ENCODE measurements at places on chromosomes 13 and 19.
A peak's percentile ranks its signal among the peaks of the same experiment; 100 is the strongest.

GRCh38 chr13:36907266-36907665, 12.8 kb downstream of the SMAD9 start:
- no peak for DNase-seq

DNA sequence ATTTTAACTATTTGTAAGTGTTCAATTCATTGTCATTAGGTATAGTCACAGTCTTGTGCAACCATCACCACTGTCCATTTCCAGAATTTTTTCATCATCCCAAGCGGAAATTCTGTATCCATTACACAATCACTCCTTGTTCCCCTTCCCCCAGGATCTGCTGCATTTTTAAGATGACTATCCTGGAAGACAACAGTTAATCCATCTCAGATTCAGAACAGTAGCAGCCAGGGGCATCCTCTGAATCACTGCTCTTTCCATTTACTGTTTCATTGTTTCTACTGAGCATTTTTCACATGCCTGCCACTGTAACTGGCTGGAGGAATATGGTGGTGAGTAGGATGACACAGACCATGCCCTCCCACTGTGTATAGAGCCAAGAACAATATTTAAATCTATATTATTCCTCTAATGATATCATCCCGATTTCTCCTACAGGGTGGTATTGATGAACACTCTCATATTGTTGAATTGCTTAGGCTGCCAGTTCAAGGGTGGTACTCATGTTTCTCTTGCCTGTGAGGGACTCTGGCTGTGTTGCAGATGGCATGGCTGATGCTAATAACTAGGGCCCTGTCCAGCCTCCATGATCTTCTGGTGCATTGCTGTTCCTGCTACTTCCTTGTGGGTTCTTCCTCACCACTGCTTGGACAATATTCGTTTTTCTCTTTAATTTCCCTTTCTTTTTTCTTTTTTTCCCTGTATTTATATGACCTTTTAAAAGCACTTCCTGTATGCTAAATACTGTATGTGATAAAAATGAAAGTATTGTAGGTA, 59.0 kb downstream of the WDFY2 start:
- no peak for DNase-seq

GRCh38 chr13:21413013-21413412, 46.1 kb downstream of the ZDHHC20 start:
- DNase-seq: no peak

DNA sequence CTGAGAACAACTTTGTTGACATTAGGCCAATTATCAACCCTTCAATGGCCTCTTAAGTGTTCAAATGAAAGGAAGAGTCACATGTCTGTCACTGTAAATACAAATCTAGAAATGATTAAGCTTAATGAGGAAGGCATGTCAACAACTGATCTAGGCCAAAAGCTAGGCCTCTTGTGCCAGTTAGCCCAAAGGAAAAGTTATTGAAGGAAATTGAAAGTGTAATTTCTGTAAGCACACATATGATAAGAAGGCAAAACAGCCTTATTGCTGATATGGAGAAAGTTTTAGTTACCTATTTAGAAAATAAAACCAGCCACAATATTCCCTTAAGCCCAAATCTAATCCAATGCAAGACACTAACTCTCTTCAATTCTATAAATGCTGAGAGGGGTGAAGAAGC, 604.7 kb downstream of the SLITRK6 start:
- no peak for DNase-seq

DNA sequence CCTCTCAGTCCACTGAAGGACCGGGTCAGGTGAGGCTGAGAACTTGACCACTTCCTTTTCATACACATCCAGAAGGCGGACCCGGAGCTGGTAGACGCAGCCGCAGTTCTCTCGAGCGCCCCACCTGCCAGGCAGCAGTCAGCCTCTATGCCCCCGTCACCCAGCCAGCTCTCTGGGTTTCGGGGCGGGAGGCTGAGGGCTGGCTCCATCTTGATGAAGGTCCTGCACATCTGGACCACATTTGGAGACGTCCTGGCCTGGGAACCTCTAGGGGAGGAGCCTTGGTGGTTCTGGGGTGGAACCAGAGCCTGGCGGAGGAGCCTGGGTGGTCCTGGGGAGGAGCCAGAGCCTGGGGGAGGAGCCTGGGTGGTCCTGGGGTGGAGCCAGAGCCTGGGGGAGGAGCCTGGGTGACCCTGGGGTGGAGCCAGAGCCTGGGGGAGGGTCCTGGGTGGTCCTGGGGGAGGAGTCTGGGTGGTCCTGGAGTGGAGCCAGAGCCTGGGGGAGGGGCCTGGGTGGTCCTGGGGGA, 14.3 kb downstream of the MRPS12 start:
- DNase-seq: no peak

GRCh38 chr13:24263632-24264031, 45.7 kb upstream of the C1QTNF9 start:
- DNase-seq: no peak

DNA sequence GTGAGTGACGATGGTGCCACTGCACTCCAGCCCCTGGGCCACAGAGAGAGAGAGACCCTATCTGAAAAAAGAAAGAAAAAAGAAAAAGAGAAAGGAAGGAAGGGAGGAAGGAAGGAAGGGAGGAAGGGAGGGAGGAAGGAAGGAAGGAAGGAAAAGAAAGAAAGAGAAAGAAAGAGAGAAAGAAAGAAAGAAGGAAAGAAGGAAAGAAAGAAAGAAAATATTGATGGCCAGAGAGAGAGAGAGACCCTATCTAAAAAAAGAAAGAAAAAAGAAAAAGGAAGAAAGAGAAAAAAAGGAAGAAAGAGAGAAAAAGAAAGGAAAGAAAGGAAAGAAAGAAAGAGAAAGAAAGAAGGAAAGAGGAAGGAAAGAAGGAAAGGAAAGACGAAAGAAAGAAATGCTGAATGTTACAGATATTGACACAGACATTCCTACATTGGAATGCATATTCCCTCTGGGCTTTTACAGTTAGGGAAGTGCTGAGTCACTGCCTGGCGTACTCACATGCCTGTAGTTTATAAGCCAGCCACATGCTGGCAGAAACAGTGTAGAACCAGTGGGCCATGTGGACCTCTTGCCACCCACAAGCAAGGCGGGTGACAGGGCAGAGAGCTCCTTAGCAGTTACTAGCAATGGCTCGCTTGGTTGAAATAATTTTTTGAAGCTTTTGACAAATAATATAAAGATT, 34.6 kb upstream of the SLC46A3 start:
- peak; percentile 48 for DNase-seq

- no peak for DNase-seq
These were observed 193.3 kb downstream of the KATNAL1 start for GRCh38 chr13:30113983-30114570.

- DNase-seq: no peak
These were observed 7.4 kb upstream of the CDX2 start for GRCh38 chr13:27976362-27977091.

DNA sequence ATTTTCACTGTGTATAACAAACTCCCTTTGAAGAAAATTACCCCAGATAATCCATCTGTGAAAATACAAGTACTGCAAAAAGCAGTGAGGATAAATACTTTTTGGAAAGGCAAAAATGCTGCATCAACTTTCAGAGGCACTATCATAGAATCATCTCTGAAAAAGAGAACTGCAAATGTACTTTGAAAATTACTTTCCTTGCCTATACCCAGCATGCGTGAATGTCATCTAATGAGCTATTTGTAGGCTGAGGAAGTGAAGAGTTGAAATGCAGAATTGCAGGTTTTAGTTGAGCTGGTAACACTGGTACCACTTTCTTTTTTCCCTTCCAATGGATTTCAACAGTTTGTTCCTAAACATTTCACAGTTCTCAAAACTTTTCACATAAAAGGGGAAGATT, 196.7 kb downstream of the TBC1D4 start:
- no peak for DNase-seq

DNA sequence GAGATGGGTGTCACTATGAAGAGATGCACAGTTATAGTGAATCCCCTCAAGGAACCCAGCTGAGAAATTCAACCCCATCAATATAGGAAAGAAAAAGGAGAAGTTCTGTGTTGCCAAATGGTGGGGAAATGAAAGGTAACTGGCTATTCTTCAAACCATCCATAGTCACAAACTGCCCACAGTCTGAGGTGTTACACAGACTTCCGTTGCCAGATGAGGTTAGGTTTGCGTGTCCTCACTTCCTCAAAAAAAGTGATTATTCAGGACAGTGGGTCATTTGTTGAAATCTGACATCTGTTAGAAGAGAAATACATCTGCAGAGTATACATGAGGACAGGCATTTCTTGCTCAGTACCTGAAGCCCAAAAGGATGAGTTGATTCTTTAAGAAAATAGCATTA, 9.0 kb downstream of the SIGLEC5 start:
- no peak for DNase-seq

DNA sequence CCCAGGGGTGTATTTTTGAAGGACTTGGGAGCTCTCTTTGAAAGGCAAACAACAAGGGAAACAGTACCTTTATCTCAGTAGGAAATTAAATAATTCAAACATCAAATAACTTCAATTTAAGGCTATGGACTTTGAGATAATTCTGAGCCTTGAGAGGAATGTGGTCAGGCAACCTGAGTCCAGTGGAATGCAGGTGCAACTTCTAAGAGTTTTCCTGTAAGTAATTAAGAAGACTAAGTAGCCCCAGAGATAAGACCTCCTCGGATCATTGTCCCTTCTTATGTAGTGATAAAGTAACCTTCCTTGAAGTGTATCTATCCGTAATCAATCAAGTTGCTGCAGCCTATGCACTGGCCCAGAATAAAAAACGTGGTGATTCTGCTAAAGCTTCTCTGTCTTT, 29.2 kb downstream of the ZNF701 start:
- no peak for DNase-seq

GRCh38 chr13:114027046-114027715, 53.3 kb upstream of the C13orf46 start:
- no peak for DNase-seq

- DNase-seq: no peak
These were observed 12.1 kb downstream of the C19orf12 start for GRCh38 chr19:29702963-29703320.

DNA sequence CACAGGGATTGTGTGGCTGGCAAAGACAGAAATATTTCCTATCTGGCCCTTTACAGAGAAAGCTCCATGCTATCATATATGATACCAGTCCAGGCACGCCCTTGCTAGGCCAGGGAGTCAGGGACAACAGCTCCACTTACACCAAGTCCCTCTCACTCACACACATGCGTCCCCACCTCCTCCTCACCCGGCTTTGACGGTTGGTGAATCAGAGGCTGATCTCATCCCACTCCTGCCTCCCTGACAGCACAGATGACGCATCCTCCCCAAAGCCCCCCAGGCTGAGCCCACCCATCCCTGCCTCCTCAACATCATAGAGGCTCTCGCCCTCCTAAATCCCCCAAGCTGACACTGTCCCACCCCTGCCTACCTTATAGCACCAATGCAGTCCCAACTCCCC, 62.7 kb downstream of the F2RL3 start:
- no peak for DNase-seq

DNA sequence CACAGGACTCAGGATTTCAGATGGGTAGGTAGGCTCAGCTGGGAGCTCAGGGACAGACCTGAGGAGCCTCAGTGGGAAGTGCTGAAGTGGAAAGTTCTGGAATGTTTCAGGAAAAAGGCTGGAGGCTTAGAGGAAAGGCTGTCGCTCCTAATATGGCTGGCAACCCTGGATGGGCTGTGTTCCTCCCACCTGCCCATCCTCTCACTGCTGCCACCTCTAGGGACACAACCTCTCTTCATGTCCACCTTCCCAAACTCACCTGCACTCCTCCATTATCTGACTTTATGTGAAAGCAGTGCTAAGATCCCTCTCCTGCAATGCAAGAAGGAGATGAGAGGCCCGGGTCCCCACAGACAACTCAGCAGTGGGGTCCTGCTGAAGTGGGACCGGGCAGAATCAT, 5.8 kb upstream of the CEACAM21 start:
- no peak for DNase-seq

GRCh38 chr13:99895444-99896368, 75.9 kb downstream of the ZIC5 start:
- DNase-seq: no peak

DNA sequence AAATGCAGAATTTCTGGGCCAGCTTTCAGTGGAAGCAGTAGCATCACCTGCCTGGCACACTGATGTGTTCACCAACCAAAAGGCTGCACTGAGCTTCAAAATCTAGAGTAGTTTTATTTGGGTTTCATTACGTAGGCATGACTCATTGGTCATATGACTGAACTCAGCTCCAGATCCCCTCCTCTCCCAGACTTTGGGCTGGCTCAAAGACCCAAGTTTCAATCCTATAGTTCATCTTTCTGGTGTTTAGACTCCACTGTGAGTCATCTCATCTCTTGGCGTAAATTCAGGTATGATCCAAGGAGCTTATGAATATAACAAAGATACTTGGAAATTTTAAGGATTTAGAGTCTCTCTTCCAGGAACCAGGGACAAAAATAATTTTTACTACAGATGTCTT, 17.7 kb downstream of the ZMYM5 start:
- DNase-seq: no peak

GRCh38 chr13:94617389-94618000, 15.8 kb downstream of the GPR180 start:
- no peak for DNase-seq

GRCh38 chr19:51089786-51090185, 7.1 kb upstream of the KLK14 start:
- no peak for DNase-seq

DNA sequence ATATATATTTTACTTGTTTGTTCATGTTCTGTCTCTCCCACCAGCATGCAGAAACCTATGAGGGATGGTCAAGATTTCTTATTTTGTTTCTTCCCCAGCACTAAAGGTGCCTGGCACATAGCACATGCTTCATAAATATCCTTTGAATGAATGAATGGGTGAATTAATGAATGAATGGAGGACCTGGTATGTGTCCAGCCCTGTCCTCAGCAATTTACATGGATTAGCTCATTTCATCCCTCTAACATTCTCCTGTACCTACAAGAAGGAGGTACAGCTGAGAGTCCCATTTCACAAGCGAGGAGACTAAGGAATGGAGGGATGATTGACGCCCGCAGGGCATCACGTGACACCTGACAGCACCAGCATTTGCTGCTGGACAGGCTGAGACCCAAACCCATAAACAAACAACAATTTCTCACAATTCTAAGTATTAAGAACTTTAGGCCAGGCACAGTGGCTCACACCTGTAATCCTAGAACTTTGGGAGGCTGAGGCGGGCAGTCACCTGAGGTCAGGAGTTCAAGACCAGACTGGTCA, 6.8 kb upstream of the BCAT2 start:
- DNase-seq: no peak
